ENCODE measurements at places on chromosomes 12 and 14.

DNA sequence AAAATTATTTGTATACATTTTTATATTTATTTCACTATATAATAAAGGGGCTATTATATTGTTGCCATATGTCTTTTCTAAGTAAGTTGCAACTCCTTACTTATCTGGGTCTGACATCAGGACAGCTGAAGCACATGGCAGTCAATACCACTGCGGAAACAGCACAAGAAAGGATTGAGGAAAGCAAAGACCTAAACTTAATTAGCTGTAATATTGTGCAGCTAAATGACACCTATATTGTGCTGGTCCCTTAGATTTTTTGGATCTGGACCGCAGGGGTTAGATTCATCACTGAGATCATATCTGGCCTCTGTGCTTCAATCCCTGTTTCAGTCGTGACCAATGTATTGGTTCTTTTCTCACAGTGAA lies 359.6 kb upstream of the DIO2 start:
- ATAC-seq: no peak

- peak; percentile 50 for ATAC-seq
Measured at GRCh38 chr12:121534495-121535148, 46.2 kb downstream of the KDM2B start.

GRCh38 chr14:79740066-79740601 lies 471.2 kb downstream of the DIO2 start:
- ATAC-seq: no peak

- ATAC-seq: no peak
Measured at GRCh38 chr12:106743270-106743988, 31.1 kb upstream of the RIC8B start.

- no peak for ATAC-seq
Measured at GRCh38 chr12:14572401-14572800, 4.7 kb upstream of the PLBD1 start.

- ATAC-seq: peak; percentile 71
Measured at GRCh38 chr12:112906712-112907414, at the start of gene OAS1. Gene OAS1, plus strand, starts transcription at chr12:112906962. Its CDS starts 78 bp downstream, at chr12:112907040.

GRCh38 chr14:90409209-90409730 lies 12.4 kb downstream of the CALM1 start:
- no peak for ATAC-seq

- ATAC-seq: no peak
Measured at GRCh38 chr14:25953532-25954139, 644.2 kb downstream of the NOVA1 start.

- ATAC-seq: peak; percentile 92
Measured at GRCh38 chr12:25051656-25052195, 102.8 kb upstream of the BCAT1 start.

DNA sequence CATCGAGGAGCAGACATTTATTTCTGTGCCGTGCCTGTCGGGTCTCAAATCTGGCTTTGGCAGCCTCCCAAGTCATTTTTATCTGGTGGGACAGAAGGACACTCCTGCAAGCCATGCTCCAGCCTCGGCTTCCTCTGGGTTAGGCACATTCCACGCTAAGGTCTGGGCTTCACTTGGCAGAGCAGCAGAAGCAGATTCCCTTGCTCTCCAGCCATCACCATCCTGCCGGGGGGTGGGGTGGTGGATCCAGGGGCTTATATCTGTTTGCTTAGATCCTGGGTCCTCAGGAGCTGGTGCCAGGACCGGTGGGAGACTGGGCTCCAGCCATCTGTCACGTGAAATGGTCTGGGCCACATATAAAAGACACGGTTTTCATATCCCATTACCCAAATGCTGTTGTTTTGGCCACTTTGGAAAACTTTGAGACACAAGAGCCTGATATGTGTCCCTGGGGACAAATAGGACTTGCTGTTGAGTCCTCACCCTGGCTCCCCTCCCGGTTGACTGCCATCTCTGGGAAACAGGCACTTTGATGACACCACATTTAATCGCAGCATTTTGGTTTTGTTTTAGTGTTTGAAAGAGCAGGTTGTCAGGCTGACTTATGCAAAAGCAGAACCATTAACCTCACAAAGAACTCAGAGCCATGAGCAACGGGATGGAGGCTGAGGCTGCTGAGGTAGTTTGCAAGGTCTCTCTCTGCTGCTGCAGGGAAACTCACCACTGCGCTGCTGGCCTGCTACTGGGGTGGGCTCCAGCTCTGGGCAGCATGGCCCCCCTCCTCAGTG lies 69.6 kb upstream of the PRMT8 start:
- no peak for ATAC-seq

DNA sequence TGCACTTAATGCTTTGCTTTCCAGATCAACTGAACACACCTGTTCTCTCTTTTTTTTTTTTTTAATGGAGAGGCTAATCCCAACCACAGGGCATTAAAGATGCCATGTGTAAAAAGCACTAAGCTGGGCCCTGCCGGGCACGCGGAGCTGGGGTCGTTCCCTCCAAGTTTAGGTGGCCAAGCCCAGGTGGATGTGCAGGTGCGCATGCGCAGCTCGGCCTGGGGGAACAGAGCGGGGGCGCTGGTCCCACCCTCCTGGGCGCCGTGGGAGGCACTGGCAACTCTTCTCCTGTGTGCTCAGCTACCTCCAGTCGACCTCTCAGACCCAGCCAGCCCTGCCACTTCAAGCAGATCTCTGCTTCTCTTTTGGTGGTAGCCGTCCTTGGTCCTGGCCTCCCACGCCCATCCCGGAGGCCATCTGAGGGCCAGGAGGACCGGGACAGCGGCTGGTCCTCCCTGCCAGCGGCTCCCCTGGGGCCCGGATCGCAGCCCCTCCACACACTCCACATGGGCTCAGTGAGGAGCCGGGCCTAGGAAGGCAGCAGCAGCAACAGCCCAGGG lies 679.3 kb downstream of the BCL11B start:
- no peak for ATAC-seq

- peak; percentile 29 for ATAC-seq
Measured at GRCh38 chr12:89525305-89525823, 483 bp downstream of the POC1B start.

- ATAC-seq: no peak
Measured at GRCh38 chr12:91361864-91362263, 179.2 kb upstream of the DCN start.

DNA sequence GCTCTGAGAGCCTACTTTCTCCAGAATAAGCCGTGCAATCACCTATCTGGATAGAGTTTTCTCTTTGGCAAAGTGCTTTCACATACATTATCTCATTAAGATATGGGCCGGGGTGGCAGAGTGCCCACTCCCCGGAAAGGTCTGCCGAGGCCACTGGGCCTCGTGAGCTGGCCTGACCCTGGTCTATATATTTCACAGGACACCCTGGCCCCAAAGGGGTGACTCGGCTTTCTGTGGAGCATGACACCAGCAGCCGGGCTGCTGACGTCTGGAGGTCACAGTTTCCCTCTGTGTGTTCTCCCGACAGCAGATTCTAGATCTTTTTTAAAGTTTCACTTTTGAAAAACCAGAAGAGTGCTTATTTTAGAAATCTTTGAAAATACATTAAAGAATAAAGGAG lies 27.9 kb upstream of the ATP2A2 start:
- no peak for ATAC-seq

DNA sequence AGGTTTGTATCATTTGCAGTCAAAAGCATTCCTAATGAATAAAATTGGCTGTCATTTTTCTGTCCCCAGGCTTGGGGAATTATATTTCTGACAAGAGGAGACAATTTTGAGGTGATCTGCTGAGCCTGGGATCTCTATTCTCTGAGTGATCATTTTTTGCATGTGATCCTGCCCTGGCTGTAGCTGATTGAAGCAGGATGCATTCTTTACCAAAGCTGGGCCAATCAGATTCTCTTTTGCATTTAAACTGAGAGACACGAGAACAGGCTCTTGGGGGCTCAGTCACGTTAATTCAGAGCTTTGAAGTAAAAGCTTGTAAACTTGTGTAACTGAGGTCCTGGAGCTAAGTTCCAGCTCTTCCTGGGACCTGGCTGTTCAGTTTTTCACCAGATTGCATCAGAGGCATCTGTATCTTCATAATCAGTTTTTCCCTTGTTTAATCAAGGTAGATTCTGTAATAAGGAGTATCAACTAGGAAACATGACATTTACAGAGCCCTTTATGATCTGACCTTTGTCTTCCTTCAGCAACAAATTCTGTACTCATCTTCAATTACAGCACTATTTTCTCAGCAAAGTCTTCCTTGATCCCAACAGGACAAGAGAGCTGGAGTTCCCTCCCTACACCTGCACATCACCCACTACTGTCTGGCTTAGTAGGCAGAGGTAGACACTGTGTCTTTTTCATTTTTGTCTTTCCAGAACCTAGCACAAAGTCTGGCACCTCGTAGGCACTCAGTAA lies 35.0 kb upstream of the MANSC4 start:
- ATAC-seq: no peak

DNA sequence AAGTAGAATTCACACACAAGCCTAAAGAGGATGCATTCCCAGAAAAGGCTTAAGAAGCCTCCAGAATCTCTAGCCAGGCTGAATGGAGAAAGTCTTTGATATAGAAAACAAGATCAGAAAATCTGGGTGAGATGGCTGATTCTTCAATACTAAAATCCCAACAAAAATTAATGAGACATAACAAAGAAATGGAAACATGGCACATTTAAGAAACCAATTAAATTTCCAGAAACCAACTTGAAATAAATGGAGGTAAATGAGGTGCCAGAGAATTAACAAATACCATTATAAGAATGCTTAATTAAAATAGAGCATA lies 51.9 kb downstream of the CPSF6 start:
- ATAC-seq: no peak

All from activated CD4-positive, CD25-positive, alpha-beta regulatory T cell treated with anti-CD3 and anti-CD28 coated beads, Interleukin-2, amount 50 U/mL, for 24 hours (primary cell).